ENCODE measurements at places on chromosomes 11 and 22.

- DNase-seq: no peak
Observed at GRCh38 chr11:35063488-35063931, 75.5 kb upstream of the CD44 start.

- no peak for DNase-seq
Observed at GRCh38 chr22:33438273-33438672, 380.1 kb upstream of the SYN3 start.

DNA sequence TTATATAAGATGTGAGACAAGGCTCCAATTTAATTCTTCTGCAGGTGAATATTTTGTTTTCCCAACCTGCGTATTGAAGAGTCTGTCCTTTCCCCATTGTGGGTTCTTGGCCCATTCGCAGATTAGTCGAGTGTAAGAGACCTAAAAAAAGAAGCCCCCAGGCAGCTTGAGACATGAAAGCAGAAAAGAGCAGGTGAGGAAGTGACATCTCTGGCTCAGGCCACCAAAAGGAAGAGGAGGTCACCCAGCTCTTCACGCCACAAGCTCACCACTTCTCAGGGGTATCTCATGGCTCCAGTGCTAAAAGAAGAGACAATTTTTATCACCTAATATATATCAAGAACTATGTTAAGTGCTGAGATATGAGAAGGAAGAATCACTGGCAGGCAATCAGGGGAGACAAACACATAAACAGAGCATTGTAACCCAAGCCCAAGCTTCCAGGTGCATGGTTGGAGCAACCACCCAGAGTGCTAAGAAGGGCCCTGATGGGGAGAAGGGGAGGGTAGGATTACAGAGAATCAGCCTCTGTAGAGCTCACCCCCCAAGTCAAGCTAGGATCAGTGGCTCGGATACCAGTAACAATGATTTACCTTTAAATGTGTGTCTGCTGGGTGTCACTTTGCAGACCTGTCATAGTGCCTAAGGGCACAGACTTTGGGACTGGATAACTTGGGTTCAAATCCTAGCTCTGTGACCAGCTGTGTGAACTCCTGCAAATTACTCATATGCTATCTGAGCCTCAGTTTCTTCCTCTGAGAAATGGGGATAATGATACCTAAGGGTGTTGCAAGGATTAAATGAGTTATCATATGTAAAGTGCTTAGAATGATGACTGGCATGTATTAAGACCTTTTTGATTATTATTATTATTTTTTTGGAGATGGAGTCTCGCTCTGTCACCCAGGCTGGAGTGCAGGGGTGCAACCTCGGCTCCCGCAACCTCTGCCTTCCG lies 39.2 kb downstream of the MCHR1 start:
- no peak for DNase-seq

- DNase-seq: no peak
Observed at GRCh38 chr11:5196731-5197130, 3.8 kb downstream of the OR51V1 start.

GRCh38 chr22:30044369-30044768 lies 35.9 kb upstream of the HORMAD2 start:
- no peak for DNase-seq

- no peak for DNase-seq
Observed at GRCh38 chr11:33980897-33981296, 70.6 kb upstream of the CAPRIN1 start.

DNA sequence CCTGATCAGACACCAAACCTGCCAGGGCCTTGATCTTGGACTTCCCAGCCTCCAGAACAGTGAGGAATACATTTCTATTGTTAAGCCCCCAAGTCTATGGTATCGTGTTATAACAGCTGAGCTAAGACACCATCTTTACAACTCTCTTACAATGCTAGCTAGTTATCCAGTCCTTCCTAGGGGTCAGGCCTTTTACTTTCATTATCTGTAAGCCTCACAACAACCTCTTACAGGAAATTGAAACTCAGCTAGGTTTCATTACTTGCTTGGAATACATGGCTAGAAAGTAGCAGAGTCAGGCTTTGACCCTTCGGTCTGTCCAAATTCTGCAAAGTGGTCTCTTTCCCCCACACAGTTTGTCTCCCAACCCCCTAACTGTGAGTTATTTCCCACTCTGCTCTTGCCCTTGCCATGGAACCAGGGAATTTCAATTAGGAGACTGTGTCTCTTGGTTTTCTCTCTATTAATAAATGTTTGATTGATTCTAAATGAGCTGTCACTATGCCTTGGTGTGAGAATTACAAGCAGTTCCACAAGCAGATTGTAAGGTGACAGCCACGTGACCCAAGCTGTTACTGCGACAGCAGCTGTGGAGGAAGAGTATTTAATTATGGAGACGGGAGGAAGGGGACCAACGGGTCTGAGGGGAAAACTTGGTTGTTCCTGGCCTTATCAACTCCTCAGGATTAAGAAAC lies 38.4 kb upstream of the CLMP start:
- no peak for DNase-seq

DNA sequence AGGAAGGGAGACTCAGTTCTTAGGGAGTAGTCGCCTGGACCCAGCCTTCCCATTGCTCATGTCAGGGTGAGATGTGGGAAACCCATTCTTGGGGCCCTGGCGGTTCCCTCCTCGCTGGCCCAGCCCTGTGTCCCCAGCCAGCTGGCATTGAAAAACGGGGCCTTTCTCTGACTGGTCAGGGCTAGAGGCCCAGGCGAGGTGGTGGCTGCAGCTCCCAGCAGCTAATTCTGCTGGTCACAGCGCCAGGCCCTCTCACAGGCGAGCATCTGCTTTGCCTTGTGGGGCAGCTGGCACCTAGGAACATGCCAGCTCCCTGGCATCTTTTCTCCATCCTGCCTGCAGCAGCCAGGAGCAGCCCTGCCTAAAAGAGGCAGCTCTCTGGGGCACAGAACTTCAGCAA lies 20.1 kb downstream of the TSPAN18 start:
- DNase-seq: no peak

DNA sequence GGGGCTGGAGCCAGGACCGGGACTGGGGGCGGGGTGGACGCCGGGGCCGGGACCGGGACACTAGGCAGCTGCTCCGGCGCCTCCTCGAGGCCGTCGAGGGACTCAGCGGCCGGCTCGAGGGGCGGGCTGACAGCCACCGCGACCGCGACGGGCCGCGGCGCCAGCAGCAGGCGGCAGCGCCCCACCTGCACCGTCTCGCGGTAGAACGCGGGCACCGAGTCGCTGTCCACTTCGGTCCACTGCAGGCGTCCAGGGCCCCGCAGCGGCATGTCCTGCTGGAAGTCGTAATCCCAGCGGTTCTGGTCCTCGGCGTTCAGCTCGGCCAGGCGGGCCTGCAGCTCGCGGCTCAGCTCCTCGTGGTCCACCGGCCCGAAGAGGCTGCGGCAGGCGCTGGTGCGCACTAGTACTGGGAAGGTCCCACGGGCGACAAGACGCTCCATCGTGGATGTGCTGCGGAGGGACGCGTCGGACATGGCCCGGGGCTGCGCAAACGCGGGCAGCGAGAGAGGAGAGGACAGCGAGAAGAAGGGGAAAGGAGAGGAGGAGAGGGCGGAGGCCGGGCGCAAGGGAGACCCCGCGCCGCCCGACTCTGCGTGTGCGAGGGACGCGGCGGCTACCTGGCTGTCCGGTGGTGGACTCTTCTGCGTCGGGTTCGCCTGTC lies 428 bp downstream of the CDKN1C start:
- DNase-seq: no peak

GRCh38 chr11:3859373-3859881 lies 4.0 kb downstream of the STIM1 start:
- no peak for DNase-seq

DNA sequence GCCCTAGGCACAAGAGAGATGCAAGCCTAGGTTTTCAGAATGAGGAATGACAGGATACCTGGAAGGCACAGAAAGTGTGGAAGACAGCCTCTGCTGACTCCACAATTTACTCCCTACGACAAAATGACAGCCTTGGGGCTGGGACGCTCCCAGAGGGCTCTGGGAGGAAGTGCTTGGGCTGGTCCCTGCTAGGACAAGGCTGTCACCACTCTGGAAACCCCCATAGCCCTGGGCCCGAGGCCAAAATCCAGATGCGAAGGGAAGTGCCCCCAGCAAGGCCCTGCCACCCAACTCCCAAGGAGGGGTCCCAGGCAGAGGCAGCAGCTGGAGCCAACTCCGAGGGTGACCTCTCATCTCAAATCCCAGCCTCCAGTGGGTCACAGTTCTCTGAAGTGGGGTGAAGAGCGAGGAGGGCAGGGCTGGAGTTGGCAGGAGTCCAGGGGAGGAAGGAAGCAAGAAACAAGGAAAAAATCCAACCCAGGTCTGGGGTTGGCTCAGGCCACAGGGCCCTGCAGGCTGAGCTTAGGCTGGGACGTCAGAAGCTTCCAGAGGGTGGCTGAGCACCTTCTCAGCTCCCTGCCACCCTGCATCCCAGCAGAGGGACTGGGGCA lies 6.3 kb upstream of the CDC42EP2 start:
- no peak for DNase-seq

- no peak for DNase-seq
Observed at GRCh38 chr11:118007040-118007439, 20.8 kb downstream of the IL10RA start.

DNA sequence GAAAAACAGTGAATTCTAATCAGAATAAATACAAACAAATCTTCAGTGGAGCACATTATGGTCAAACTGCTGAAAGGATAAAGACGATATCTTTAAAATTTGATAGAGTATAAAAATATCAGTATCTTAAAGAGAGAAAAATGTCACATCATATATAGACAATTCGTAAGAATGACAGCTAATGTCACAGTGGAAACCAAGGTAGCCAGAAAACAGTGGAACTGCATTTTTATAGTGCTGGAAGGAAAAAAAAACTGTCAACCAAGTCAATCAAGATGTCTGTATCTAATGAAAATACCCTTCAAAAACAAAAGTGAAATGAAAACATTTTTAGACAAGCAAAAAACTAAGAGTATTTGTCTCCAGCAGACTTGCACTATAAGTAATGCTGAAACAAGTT lies 73.4 kb upstream of the HMGXB4 start:
- DNase-seq: no peak

DNA sequence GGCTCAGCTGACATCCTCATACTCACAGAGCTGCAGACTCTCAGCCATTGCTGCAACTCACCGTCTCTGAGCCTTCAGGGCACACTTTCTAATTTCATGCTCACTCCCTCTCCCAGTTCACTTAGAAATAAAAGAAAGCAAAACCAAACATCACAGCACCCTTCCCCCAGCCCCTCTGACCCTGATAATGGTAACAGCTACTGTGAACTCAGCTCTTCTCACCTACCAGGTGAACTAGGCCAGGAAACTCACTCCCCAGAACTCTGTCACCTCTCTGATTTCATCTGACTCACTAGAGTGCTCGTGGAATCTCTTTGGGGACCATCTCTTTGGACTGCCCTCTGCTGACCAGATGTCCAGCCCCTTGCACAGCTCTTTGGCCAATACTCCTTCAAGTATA lies 14.5 kb upstream of the PARVA start:
- no peak for DNase-seq

DNA sequence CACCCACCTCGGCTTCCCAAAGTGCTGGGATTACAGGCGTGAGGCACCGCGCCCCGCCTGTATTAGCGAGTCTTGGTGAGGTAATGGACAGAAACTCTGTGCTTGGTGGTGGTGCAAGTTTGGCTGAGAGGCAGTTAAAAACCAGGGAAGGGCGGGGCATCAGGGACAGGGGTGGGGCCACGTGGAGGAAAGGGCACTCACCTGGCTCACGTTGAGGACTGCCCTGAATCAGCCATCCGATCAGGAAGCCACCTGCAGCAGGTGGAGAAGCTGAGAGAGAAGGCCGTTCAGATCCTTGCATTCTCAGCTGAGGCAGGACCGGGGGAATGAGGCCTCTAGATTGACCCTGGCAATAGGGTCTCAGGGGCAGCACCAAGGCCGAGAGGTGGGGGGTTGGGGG lies 12.1 kb upstream of the CHRM1 start:
- DNase-seq: no peak

DNA sequence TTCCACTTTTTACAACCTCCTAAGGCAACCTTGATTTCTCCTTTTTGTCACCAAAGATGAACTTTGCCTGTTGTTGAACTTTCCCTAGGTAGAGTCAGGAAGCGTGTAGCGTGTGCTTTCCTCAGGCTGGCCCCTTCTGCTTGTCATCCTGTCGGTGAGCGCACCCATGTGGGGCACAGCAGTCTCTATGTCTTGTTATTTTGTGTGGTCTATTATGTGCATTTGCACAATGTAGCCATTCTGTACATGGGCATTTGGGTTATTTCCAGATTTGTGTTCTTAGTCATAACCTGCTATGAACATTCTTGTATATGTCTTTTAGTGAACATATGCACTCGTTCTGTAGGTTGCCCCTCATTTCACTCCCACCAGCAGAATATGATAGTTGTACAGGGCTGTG lies 34.9 kb downstream of the CABIN1 start:
- no peak for DNase-seq
